ENCODE measurements at places on chromosomes 6 and 20.

GRCh38 chr6:79812195-79812594 lies 135.2 kb downstream of the ELOVL4 start:
- no peak for DNase-seq

DNA sequence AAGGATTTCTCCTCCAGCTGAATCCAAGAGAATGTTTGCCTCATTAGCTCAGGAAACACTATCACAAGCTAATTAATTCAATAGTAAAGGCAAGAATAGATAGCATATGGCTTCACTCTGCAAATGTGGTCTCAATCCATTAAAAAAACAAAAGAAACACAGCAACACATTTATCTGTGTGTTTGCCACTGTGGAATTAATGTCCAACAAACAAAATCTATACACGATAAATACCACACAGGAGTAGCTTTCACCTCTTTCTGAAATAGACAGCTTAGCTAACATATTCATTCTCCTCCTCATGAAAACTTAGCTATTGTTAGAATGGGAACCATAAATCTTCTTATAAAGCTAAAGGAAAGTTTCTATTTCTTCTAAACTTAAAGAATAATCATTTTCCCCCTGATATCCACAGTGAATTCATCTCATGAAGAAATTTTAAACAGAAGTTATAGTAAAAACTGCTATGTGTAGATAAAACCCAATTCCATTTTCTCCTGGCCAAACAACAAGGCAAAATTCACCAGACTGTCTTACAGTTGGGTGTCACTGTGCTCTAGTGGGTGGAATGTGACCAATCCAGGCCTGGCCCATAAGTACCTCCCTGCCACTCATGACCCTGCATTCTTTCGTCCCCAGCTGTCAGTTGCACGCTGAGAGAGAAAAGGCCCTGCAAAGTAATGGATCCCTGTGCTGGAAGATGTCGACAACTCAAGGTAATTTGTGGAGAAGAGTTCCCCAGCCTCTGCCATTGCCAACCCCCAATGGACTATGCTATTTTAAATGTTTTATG lies 92.9 kb upstream of the NRSN1 start:
- no peak for DNase-seq

- no peak for DNase-seq
Observed at GRCh38 chr20:36984257-36984638, 32.7 kb upstream of the SAMHD1 start.

DNA sequence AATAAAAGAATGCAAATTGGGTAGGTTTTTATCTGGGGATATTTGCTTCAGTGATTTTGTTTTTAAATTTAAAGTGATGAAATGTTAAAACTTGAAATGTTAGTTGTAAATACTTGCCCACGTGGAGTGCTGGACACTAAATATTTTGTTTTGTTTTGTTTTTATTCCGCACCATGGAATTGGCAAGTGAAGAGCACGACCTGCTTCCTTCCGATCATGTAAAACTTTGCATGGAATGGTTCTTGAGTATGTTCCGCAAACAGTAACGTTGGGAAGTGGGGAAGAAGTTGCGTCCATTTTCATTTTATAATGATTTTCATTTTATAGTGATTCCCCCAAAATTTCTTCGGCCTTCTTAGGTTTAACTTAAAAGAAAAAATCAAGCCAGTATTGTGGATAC lies 765 bp downstream of the IRAK1BP1 start:
- no peak for DNase-seq

GRCh38 chr6:10390495-10391298 lies 24.2 kb downstream of the TFAP2A start:
- DNase-seq, result no peak

DNA sequence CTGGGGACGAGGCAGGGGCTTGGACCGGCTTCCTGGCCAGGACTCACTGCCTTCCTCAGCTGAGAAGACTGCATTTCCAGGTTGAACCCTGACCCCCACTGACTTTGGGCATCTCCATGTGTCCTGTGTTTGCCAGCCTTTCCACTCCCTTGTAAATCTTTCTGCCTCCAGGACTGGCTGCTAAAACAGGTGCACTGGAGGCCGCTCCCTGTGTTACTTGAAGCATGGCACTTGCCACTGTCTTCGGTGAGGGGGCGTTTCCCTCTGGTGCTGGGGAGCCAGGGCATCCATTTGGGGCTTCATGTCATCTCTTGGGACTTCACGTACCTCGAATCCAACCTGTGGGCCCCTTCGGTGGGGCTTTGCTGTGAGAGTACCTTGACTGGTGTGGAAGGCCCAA lies 6.7 kb upstream of the RBM38 start:
- DNase-seq, result no peak

DNA sequence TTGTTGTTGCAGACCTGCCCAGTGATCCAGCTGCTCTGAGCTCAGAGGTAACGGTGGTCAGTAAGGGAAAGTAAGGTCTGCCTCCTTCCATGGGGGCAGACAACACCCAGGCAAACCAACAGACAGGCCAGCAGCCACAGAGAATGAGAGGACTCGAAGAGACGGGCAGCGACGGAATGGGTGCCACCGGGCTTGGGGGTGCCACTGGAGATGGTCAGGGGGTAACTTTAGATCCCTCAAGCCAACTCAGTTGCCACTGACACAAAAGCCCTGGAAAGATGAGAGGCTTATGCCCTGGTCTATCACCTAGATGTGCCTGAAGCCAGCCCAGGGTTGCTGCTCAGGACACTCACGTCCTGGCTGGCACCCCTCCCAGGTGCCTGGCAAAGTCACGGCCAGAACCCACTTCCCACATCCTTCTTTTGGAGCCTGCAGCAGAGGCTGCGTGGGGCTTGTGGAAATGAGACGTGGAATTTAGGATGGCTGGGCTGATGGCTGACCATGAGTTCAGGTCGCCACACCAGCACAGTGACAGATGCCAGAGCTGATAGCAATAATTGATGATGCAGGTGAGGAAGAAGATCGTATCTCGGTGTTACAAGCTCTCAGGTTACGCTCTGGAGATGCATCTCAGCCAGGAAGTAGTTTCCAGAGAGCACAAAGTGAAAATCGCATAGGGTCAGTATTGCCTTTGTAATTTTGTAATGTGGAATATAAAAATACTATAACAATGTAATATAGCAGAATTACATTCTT lies 209.1 kb downstream of the SYNDIG1 start:
- DNase-seq, result no peak

DNA sequence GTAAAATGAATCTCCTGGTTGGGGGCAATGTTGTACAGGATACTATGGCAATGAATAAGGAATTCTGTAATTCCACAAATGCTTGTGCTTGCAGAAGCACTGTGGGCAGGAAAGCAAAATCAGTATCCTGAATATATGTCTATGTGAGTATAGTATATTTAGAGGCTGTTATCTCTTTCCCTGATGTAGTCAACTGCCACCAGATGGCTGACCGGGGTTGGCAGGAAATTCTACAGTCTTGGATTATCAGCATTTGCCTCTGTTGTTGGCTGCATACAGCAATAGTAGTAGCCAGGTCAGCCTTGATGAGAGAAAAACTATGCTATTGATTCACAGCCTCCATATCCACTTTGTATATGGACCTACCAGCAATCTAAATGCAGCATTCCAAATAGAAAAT lies 425.1 kb upstream of the JAG1 start:
- no peak for DNase-seq

DNA sequence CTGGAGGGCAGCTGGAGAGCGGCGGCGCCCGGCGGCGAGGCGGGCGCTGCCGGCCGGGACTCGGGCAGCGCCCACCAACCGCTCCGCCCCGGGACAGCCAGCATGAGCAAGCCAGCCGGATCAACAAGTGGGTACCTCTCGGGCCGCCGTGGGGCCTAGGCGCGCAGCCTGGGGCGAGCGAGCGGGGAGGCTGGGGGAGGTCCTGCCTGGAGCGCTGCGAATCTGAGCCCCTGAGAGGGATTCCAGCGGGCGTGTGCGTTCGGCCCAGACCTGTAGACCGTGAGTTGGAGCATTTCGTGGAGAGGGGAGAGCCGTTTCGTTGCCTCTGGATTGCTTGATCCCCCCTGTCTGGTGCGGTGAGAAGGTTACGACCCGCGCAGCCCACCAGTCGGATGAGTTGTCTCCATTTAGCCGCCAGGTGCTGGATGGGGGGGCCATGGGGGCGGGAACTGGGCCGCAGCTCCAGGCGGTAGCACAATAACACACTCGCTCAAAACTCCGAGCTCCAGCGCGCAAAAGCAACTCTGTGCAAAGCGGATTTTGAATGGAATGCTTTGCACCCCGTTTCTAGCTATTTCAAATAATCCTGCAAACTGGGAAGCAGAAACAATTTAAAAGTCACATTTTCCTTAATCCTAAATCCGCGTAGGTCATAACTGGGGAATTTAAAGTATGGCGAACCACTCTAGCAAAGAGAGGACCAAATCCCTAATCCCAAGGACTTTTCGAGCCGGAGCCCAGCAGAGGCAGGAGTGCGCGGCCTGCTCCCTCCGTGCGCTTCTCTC lies 1.0 kb downstream of the NR2E1 start:
- DNase-seq, result no peak

- DNase-seq, result peak; percentile 41
Observed at GRCh38 chr6:29834564-29835436, 7.2 kb downstream of the HLA-G start.
